Right renal cortex interstitium (tissue), 3 donors: ENCODE measurements at places on chromosomes 11 and 22.
A peak's percentile ranks its signal among the peaks of the same experiment; 100 is the strongest.

- DNase-seq = no peak
Measured at GRCh38 chr11:93344855-93345333, 14.4 kb downstream of the DEUP1 start.

GRCh38 chr11:94305146-94305545 is 766 bp downstream of the IZUMO1R start:
- DNase-seq = no peak

DNA sequence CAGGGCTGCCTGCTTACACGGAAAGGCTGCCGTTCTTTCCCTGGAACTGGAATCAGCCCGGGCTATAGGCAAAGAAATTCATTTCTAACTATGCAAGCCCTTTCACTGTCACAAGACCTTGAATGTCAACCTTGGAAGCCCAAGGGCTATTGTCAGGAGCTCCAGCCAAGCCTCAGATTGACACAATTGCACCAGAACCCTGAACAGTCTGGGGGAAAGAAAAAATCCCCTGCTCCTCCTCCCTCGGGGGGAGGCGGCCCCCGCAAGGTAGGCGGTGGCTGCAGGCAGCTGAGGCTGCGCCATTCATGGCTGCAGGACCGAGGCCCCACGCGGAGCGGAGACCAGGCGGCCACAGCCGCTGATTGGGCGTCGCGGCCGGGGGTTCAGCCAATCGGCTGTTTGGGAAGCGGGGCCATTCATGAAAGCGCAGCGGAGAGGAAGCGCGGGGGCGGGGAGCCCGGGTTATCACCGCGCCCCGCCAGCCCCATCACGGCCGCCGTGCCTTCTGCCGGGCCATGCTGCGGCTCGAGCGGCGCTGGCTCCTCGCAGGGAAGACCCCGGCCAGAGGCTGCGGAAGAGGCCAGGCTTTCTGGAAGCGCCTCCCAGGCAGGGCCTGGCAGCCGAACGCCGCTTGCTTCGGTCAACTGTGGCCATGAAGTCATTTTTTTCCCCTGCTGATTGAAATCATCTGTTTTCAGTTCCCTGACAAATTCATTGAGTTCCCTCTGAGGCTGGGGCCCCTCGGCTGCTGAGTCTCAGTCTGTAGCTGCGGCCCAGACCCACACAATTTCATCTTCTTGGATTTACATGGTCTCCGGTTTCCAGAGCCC is 38.1 kb upstream of the LINC01488 start:
- peak; percentile 84 for DNase-seq

DNA sequence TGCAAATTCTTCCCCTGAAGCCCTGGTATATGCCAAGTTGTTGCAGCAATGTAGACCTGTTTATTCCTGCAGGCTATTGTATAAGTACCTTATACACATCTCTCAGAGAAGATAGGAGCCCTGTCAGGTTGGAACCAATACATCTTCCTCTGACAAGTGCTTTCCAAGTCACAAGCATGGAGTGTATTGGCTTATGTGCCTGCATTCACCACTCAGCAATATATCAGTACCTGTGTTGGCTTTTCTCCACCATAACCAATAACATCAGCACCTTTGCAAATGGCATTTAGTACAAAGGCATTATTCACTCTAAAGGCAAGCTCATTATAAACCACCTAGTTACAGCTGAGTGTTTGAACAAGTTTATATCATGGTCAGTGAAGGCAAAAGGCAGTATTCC is 611.7 kb upstream of the CNTN5 start:
- no peak for DNase-seq
